ENCODE measurements at places on chromosomes 7 and 10.

- DNase-seq, result no peak
Observed at GRCh38 chr7:64945503-64946175, 42.6 kb downstream of the ZNF273 start.

- no peak for DNase-seq
Observed at GRCh38 chr10:3950676-3951275, 165.8 kb upstream of the KLF6 start.

DNA sequence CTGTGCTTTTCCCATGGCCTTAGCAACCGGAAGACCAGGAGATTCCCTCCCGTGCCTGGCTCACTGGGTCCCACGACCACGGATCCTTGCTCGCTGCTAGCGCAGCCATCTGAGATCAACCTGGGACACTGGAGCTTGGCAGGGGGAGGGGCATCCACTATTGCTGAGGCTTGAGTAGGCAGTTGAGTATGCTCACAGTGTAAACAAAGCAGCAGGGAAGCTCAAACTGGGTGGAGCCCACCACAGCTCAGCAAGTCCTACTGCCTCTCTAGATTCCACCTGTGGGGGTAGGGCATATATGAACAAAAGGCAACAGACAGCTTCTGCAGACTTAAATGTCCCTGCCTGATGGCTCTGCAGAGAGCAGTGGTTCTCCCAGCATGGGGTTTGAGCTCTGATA lies 697.0 kb downstream of the SORCS1 start:
- DNase-seq, result no peak

DNA sequence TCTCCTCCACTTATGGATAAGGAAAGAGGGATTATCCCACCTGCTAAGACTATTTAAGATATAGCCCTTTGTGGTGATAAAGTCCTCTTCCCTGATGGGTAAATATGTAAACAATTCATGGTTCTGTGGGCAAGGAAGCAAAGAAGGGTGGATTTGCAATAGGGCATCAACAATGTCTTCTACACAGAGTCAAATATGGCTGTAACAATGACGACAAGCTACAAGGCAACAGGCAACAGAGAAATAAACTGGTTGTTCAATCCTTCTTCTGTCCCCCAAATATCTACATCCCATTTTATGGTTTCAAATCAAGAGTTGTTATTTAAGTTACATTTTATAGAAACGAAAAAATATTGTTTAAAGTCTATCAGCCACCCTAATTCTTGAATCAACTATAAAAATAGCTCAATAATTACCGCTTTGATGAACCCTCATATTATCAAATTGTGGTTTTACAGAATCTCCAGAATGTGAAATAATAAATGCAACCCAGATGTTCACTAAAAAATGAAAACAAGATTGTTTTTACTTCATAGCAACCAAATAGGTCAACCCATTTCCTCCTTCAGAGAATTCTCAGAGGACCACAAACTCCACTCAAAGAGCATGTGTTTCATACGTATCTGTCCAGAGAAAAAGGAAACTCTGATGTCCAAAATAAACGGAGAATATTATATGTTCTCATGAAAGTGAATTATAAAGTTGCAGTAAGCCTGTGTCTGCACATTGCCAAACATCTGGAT lies 13.8 kb downstream of the CYTH3 start:
- DNase-seq, result no peak

GRCh38 chr7:115060095-115060870 lies 138.4 kb downstream of the MDFIC start:
- no peak for DNase-seq

DNA sequence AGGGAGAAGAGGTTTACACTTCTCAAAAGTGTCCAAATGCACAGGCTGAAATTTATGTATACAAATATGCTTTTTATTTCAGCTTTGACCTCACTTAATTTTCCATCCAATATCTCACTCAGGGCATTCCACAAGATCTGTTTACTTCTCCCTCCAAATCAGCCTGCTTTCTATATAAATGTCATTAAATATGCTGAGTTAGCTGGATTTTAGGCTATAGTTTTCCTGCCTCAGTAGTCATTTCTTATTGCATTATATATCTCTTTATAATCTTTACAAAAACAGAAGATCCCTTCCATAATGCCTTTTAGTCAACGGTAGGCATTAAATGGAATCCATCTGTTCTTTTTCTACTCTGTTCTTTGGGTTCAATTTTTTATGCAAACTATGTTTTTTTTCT lies 71.7 kb upstream of the KCND2 start:
- DNase-seq, result no peak

DNA sequence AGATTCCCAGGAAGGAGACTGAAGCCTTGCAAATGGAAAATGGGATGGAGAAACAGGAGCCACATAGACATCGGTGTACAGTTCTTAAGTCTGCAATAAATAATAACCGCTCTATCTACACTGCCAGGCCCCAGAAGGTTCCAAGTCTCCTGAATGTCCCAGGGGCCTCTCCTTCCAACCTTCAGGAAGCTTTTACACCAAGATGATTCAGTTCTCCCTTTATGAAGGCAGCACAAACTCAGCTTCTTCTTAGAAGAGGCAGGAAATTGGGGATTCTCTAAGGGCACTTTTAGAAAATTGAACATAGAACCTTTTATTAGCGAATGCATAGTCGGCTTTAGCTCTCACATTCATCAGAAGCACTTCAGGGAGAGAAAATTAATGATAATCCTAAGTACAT lies 130.8 kb upstream of the LYZL1 start:
- no peak for DNase-seq

- DNase-seq, result no peak
Observed at GRCh38 chr10:116147147-116147905, 125.7 kb downstream of the GFRA1 start.

- DNase-seq, result no peak
Observed at GRCh38 chr10:3873728-3874461, 88.9 kb upstream of the KLF6 start.

DNA sequence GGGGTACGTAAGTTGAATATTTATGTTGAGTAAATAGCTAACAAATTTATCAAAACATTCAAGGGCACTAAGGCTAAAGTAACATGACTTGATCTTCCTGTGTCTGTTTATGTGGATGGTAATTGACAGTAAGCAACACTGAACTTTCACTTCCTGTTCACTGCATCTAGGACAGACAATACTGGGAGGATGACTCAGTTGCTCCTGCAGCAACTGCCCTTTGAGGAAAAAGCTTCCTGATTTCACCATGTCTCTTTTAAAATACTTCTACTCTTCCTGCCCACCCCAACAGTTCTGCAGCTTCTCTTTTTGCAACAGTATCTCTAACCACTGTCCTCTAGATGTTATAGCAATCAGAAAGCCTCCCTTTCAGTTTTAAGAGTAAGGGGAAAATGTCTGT lies 76.6 kb upstream of the HGF start:
- DNase-seq, result no peak

- no peak for DNase-seq
Observed at GRCh38 chr10:54131833-54132232, 669.2 kb downstream of the PCDH15 start.

GRCh38 chr10:106158241-106158640 lies 1006.3 kb downstream of the SORCS1 start:
- DNase-seq, result no peak

- DNase-seq, result no peak
Observed at GRCh38 chr10:23172429-23173213, 19.5 kb upstream of the PTF1A start.

DNA sequence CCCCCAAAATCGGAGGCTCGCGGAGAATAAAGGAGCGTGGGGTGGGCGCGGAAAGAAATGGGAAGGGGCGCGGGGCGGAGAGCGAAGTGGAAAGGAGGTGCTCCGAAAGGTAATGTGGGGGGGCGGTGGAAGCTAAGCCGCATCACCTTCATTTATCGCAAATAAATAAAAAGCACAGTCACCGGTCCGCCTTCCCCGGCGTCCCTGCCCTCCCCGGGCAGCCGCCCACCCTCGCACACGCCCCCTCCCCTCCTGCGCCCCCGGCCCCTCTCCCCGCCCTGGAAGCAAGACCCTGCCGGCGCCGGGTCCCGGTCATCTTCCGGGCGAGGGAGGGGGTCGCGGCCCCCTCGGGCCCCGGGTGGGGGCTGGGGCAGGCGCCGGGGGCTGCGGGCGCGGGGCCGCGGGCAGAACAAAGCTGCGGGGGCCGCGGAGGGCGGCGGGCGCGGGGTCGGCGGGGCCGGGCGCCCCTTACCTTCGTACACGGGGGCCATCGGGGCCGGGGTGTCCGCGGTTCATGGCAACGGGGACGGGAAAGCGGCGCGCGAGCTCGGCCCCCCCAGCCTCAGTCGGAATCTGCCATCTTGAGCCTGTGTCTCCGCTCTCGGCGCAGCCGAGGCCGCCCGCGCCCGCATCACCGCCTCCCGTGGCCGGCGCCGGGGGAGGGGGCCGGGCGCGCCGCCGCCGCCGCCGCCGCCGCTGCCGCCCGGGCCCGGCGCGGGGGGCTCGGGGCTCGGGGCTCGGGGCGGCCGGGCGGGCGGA lies 486 bp downstream of the HIPK2 start:
- DNase-seq, result no peak

GRCh38 chr7:710161-710560 lies 16.3 kb upstream of the DNAAF5 start:
- no peak for DNase-seq

- no peak for DNase-seq
Observed at GRCh38 chr7:36879021-36879420, 154.7 kb upstream of the AOAH start.

DNA sequence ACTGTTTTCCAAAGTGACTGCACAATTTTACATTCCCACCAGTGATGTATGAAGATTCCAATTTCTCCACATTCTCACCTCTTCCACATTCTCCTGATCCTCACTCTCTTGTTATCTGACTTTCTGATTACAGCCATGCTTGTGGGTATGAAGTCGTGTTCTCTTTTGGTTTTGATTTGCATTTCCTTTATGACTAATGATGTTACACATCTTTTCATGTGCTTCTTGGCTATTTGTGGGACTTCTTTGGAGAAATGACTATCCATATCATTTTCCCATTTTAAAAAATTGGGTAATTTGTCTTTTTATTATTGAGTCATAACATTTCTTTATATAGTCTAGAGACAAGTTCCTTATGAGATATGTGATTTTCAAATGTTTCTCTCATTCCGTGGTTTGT lies 10.5 kb upstream of the GIMAP8 start:
- DNase-seq, result no peak

- no peak for DNase-seq
Observed at GRCh38 chr10:133257489-133258065, 19.1 kb downstream of the ADAM8 start.

- DNase-seq, result no peak
Observed at GRCh38 chr10:118955531-118955930, 74.0 kb upstream of the NANOS1 start.

DNA sequence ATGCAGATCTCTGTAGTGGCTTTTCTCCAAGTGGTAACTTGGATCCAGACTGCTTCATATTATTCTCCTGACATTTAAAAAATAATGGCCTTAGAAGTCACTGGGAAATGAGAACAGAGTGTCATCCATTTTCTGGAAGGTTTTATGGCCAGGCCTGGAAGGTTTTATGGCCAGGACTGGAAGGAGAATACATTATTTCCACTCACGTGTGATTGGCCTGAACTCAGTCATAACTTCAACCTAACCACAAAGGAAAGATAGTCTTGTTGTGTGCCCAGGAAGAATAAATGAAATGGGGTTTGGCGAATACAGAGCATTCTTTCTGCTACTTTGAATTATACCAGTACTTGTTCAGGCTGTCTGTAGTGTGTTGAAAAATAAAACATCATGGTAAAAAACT lies 360.9 kb downstream of the GPAM start:
- DNase-seq, result no peak

DNA sequence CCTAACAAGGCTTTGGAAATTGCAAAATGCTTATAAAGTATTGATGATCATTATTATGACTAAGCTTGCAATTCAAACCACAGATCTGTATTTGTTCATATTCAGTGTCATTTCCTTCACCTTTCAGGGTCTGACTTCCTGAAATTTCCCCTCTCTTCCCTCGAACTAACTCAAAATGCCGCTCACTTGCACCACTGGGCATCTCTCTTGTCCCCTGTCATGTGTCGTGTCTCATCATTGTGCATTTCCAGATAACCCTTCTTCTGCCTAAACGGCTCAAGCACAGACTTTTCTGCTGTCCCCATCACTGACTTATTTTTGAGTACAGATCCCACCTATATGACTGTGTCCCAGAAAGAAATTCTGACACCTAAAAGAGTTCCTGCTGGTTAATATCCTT lies 41.0 kb upstream of the CELF2 start:
- DNase-seq, result no peak

DNA sequence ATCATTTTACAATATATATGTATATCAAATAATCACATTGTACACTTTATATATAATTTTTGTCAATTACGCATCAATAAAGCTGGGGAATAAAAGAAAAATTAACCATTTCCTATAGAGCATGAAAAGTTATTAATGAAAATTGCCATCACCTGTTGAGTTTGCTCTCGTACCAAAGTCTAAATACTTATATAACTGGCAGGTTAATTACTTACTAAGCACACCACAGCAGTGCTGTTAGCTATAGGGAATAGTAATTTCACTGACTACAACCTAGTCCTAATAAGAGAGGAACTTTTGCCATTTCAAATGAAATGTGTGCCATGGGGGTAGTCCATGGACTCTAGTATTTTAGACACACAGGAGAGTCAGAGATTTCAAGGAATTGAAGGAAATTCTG lies 176.9 kb upstream of the COL1A2 start:
- DNase-seq, result no peak

DNA sequence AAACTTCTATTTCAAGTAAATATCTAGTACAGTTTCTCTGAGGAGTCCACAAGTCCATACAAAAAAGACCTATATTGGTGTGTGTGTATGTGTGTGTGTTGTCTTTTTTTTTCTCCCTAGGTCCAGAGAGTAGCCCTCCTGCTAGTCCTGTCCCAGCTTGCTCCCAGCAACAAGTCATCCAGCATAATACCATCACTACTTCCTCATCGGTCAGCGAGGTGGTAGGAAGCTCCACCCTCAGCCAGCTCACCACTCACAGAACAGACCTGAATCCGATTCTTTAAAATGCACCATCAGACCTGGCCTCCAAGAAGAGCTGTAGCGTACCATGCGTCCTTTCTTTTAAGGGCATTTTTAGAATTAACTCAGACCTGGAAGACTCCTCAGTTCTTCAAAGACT lies 139.1 kb downstream of the TRIL start:
- DNase-seq, result no peak

- DNase-seq, result no peak
Observed at GRCh38 chr10:74320717-74321116, 169.7 kb downstream of the ADK start.

DNA sequence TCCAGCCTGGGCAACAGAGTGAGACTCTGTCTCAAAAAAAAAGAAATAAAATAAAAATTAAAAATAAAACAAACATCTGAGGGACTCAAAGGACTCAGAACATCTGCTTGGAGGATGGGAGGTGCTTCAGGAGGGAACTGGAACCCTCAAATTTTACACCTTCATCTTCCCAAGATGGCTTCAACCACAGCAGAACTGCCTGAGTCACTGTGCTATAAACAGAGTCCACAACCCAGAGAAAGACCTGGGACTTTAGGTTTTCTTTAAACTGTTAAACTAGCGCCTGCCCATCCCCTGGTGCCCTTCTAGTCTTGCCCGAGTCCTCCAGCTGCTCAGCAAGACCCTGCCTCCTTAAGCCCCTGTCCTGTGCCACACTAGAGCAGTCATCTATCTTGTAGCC lies 40.8 kb downstream of the RGS10 start:
- no peak for DNase-seq

Measured in stimulated activated CD8-positive, alpha-beta memory T cell treated with anti-CD3 and anti-CD28 coated beads, Interleukin-4, amount 100 ng/mL, for 4 hours (primary cell).